ENCODE measurements at places on chromosomes 7 and 10.

DNA sequence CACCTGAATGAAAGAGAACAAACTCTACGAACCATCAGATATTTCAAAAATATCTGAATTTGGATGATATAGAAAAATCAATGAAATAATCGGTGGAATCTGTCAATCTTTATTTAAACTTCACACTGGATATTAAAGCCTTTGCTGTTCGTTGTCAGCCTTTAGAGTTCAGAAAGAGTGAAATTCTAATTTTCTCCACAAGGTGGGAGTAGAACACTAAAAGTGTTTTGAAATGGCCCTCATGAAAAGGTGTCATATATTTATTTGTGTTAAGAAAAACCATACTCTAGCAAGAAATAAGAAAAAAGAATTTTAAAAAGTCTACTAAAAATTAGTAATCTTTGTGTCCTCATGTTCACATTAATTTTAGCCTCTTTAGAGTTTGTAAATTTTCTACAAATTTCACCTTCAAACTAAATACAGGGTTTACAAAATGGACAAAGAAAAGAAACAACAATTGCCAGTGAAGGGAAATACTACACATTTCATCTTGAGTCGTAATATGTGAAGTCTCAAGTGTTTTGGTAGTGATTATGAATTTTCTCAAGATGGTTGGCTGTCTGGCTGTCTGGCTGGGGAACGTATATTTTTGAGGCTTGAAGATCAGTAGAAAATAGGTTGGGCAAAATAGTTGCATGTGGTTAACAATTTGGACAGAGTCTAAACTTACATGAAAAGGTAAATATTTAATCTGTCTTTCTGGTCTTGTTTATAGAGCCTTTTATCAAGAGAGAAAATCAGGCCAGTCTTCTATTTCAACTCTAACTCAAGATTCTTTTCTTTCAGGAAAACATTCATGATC, 43.7 kb downstream of the DNAJB9 start:
- no peak for DNase-seq

DNA sequence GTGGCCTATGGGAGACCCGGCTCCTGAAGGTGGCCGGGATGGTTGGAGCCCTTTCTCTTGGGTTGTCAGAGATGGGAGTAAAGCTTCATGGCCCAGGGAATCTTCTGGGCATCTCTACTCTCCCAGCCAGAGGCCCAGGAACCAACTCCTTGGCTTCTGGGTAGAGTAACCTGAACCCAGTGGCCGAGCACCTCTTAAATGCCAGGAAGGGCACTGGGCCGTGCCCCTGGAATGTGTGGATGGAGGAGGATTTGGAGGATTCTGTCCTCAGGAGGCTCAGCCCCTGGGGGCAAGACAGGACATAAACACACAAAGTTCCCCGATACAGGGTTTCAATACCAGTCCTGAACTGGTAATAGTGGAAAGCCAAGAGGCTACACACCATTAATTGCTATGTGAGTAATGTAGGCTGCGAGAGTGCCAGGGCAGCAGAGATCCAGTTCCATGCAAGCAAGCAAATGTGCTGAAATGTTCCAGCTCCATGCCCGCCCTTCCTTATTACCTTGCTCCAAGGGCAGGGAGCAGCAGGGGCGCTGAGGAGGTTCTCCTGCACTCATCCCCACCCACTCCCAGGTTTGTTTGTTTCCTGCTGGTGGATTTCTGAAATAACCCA, 1.2 kb downstream of the PALD1 start:
- DNase-seq: no peak

DNA sequence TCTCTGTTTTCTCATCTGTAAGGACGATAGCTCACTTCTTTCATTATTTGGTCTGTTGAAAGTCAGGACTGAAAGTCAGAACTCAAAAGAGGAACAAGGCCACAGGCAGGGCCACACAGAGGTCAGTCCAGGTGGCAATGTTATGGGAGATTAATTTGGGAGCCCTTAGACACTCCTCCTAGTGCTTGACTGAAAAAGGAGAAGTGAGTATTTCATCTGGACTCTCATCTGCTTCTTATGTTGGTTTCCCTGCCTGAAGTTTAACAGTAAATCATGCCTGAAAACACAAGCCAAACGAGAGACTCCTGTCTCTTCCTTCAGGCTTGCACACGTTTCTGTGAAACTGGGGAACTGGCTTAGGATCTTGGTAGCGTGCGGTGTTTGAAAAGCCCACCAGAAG, 248.5 kb downstream of the BUB3 start:
- DNase-seq: no peak

- DNase-seq: no peak
Observed at GRCh38 chr7:130887182-130887956, 153.4 kb upstream of the KLF14 start.

DNA sequence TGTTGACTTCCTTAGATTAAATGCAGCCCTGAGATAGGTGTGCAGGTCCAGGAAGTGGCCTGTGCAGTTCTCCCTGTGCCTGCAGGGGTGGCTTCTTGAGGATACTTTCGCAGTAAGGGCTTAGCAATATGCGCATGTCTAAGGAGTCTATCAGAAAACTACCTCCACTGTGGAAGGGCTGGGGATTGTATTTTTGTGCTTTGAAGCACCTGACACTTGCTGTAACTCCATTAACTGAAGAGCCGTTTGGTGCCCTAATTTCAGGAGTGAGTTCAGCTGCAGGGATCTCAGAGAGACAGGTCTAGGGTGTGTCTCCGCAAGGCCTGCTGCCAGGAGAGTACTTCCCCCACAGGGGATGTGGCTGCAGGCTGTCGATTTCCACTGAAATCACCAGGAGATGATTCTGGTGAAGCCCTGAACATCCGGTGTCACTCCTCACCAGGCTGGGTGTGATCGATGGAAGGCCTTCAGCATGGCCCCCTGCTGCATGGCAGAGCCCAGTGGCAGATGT, 35.5 kb downstream of the IKZF1 start:
- DNase-seq: no peak

DNA sequence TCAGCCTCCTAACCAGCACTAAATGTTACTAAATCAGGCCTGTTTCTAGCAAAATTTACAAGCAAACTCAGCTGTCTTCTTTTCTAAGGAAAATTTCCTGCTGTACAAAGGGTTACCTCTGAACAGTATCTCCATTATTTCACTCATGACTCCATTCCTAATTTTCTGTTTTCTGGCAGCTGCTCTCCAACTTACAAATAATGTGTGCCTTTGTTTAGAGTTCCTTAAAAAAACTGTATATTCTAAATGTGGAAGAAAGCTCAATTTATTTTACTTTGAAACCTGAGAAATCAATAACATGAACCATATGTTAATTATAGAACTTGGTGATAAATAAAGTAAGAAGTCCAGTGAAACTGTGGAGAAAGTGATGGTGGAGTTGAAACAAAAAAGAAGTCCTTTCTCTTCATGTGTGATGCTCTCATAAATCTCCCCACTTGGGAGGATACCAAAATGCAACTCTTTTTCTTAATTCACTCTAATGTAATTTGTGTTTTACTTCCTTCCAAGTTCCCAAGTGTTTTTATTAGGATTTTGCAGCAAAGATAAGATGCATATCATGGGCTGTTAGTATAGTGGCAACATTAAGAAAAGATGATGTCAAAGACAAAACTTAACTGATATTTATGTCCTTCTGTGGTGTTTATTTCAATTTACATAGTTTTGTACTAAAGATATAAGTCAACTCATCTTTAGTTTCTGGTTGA, 74.8 kb downstream of the CDK6 start:
- no peak for DNase-seq

- no peak for DNase-seq
Observed at GRCh38 chr7:101935521-101936141, 118.2 kb downstream of the CUX1 start.

DNA sequence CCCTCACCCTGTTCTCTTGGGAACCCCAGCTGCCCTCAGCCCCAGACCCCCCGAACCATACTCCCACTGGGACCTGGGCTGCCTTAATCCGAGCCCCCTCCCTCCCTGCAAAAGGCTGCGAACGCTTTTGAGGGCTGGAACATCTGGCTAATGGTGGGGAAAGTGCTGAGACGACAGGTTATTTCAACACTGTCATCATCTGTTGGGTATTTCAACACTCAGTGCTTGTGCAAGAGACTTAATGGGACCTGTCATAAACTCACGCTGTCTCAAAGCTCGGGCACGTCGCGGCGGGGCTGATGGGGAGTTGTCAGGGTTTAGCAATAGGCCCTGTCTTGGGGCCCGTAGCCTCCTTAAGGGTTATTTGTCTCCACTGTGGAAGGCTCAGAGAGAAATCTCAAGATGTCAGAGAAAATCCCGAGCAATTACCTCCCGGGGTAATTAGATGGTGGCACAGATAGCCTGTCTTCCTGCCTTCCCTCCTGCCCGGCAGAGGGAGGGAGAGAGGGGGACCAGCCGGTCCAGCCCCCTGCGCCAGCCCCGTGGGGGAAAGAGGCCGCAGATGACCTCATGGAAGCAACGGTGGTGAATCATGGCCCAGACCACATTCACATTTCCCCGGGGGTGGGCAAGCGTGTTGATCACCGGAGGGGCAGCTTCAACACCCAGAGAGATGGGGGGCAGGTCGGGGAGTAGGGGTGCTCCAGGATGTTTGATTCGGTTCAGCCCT, 88.7 kb upstream of the MYL10 start:
- DNase-seq: no peak

DNA sequence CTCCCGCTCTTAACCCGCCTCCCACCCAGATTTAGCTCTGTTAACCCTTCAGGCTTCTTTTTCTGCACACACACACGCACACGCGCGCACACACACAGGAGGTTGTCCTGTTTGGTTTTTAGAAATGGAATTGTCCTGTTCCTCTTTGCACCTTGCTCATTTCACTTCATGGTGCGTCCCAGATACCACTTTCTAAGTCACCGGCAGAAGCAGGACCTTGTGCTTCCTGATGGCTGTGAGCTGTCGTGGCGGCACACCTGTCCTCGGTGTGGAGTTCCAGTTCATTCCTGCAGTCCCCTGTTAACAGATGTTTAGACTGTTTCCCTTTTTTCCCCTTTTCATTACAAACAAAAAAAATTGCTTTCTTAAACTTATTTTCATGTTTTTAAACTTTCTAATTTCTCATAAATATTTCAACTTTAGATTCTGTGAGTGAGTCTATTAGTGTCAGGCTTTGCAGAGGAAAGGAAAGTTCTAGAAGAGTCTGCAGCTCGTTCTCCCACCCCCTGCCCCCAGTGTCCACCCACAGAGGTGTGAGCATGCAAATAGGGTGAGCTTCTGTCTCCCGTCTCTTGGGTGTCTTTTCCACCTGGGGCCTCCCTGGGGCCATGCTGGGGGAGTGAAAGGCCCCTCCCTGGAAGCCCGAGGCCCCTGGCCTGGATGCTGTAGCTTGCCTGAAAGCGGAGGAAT, 85.5 kb downstream of the LHPP start:
- DNase-seq: no peak

GRCh38 chr10:45438466-45439090, 64.6 kb downstream of the ALOX5 start:
- no peak for DNase-seq

DNA sequence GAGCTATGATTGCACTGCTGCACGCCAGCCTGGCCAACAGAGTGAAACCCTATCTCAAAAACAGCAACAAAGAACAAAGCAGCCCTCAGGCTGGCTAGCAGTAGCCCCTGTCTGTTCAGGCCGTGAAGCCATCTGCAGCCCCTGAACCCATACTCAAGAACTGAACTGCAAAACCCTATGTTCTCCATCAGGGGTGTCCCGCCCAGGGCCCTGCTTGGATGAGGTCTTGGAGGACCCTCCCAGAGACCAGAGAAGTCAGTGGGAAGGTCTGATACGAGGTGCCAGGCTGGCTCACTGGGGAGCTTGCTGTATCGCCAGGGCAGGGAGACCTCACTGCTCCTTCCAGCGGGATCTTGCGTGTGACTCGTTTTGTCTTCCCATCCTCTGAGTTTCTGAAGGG, 39.3 kb downstream of the RBM17 start:
- DNase-seq: no peak

GRCh38 chr7:754531-755412, 27.7 kb upstream of the PRKAR1B start:
- peak; percentile 49 for DNase-seq

GRCh38 chr7:91114232-91114631, 150.0 kb upstream of the FZD1 start:
- no peak for DNase-seq

DNA sequence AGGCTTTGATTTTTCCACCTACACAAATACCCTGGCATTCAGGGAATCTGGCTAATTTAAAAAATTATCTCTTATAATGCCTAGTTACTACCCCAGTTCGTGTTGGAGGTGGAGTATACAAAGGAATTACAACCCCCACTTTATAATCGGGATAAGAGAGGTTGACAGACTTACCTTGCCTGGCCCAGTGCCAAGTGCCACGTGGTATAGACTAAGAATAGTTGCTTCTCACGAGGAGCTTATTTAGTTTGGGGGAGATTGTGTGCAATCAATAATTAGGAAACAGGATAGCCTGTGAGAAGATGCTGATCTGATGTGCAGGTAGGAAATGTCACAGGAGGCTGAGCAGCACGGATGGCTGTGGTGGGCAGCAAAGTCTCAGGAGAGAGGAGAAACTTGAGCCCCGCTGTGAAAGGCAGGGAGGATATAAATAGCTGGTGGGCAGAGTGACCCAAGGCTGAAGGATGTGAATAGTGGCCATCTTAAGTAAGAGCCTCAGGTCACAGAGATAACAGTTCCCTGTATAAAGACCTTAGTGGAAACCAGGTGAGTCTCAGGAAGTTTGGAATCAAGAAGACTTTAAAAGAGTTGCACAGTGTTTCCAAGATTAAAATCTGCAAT, 11.3 kb upstream of the ATXN7L1 start:
- DNase-seq: no peak

DNA sequence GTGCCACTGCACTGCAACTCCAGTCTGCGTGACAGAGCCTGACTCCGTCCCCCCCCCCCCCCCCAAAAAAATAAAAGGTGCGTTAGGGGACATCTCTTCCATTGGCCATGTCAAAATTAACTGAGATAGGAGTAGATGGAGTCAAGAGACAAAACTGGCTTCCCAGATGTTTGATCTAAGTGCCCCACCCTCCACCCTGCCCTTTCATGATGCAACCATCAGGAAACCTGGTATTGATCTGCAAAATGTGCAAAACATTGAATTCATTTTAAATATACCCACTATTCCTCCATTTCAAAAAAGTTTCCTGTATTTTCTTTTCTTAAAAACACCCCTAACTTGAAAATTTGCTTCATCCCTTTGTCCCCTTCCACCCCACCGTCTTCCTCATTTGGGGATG, 17.5 kb downstream of the ARID5B start:
- DNase-seq: no peak

DNA sequence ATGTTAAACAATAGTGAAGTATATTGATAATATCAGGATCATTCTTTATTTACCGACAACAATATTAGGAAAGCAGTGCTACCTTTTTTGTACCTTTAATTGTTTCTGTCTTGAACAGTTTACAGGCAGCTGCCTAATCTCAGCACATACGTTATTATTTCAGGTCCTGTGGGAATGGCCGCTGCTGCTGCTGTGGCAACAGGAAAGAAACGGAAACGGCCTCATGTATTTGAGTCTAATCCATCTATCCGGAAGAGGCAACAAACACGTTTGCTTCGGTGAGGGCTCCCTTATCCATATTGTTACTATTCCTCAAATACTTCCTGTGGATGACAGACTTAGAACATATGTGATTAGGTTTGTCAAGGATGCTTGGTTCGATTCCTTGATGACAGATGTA, 59.7 kb downstream of the NRF1 start:
- no peak for DNase-seq

GRCh38 chr7:148385009-148385682, 205.4 kb upstream of the C7orf33 start:
- DNase-seq: peak; percentile 57

Measured in posterior cingulate gyrus (tissue), 11 donors.